Type B pancreatic cell (in vitro differentiated cells): ENCODE measurements at places on chromosomes 4 and X. TPM values are rescaled to one million over a fixed set of nuclear protein-coding genes. Genes with fewer than 3 reads are reported as not detected.

DNA sequence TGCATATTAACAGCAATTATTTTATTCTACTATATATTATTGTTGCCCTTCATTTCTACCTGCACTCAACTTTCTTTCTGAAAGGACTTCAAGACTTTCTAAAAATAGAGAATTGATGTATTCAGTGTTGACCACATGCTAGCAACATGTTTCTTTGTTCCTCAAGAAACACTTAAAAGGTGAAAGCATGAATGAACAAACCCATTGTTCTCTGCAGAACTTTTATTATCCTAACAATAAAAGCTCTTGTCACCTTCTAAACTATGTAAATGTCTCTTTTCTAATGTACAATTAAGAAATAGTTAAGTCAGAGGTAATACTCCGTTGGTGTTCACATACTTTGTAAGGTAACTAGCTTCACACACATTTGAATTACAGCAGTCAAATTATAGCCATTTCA, 638.7 kb downstream of the FSTL5 start:
- H3K27ac ChIP-seq, result no peak overlapping the region
- H3K27me3 ChIP-seq, result no peaks in the 10 kb centered on the region

The SHOX gene
- not detected in 2 replicates for total RNA-seq

The TCP11X2 gene
- not detected in 2 replicates for total RNA-seq

The MCF2 gene
- total RNA-seq, result 0.22 and 0.50 TPM in 2 replicates

The ADGRG2 gene
- total RNA-seq, result 2.4 and 3.4 TPM in 2 replicates

The TMSB15A gene
- total RNA-seq, result 13.2 and 109 TPM in 2 replicates

The MAGEA9B gene
- total RNA-seq, result not detected in 2 replicates

DNA sequence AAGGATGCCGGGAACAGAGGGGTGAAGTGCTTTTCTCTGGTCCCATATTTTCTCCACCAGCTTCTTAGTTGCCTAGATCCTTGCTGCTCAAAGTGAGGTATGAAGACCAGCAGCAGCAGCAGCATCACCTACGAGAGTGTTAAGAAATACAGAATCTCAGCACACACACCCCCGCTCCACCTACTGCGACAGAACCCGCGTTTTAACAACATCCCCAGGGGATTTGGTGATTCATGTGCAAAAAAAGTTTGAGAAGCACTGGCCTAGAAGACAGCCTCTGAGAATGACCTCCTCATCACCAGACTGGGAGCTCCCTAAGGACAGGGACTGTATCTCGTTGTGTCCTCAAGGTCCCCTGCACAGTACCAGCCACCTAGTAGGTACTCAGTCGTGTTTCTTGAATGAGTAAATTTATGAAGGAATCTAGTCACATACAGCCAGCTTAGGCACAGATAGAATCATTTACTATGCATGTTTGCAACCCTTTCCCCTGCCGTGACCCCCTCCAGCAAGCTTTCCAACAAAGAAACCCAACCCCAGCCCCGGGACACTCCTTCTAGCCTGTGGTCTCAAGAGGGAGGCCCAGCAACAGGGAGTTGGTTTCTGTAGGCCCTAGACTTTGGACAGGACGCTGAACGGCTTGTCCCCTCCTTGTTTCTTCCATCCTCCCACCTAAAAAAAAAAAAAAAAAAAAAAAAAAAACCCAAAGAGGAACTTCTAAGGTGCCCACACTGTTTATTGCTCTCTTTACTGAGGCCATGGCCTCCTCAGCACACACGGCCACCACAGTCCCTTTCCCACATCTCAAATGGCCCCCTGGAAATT, 21.5 kb downstream of the RTL5 start:
- no peak for DNase-seq
- peaks cover 7% of the 10 kb centered on the region for H3K4me1 ChIP-seq
- no peak overlapping the region for H3K4me3 ChIP-seq
- peaks cover 6% of the 10 kb centered on the region for H3K36me3 ChIP-seq
- H3K27me3 ChIP-seq, result peaks cover 5% of the 10 kb centered on the region
- H3K27ac ChIP-seq, result no peak overlapping the region

DNA sequence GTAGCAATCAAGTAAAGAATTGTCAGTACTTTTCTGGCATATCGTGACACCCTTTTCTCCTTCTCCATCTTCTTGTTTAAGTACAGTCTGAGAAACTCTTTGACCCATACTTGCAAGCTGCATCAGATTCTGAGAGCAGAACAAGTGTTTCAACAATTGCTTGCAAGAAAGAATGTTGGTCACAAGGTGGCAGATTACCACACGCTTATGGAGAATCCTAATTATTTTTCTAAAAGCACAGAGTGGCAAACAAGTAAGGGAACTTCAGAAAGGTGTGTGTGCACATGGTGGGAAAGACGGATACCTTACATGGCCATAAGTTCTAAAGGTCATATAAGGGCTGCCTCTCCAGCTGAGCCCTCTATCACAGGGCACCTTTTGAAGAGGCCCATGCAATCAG, 136.4 kb upstream of the FGF13 start:
- H3K27ac ChIP-seq, result no peak overlapping the region
- no peak overlapping the region for H3K4me3 ChIP-seq
- DNase-seq, result no peak
- peaks cover 9% of the 10 kb centered on the region for H3K27me3 ChIP-seq
- no peaks in the 10 kb centered on the region for H3K4me1 ChIP-seq
- H3K36me3 ChIP-seq, result no peaks in the 10 kb centered on the region

DNA sequence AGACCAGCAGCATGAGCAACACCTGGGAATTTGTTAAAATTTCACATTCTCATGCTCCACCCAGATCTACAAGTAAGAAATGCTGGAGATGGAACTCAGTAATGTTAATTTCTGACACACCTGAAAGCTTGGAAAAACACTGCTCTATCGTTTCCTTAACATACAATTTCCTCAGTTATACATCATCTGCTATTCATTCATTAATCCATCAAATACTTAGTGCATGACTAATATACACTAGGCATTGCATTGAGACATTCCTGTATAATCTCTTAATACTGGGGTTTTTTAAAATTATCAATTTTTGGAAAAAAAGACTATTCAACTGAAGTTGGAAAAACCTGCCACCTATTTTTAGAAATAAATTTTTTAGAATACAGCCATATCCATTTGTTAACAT, 106.1 kb downstream of the CHM start:
- no peaks in the 10 kb centered on the region for H3K27me3 ChIP-seq
- no peaks in the 10 kb centered on the region for H3K4me1 ChIP-seq
- DNase-seq, result no peak
- H3K36me3 ChIP-seq, result peaks cover 36% of the 10 kb centered on the region
- no peak overlapping the region for H3K4me3 ChIP-seq

DNA sequence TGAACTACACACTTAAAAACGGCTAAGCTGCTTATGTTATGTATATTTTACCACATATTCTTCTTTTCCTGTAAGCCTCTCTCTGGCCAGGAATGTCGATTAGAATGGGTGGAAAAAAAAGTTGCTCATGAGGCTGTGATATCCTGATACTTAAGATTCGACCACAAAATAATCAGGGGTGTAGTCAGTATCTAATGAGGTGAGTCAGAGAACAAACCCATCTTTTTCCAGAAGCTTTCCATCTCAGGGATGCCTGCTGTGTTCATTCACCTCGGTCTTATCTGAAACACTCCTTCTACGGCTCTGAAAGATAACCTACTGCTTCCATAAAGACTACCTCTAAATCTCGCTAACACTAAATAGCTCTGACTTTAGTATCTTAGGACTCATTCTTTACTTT, 142.7 kb upstream of the MAP3K15 start:
- H3K36me3 ChIP-seq, result no peaks in the 10 kb centered on the region
- H3K27me3 ChIP-seq, result no peaks in the 10 kb centered on the region
- DNase-seq, result no peak

DNA sequence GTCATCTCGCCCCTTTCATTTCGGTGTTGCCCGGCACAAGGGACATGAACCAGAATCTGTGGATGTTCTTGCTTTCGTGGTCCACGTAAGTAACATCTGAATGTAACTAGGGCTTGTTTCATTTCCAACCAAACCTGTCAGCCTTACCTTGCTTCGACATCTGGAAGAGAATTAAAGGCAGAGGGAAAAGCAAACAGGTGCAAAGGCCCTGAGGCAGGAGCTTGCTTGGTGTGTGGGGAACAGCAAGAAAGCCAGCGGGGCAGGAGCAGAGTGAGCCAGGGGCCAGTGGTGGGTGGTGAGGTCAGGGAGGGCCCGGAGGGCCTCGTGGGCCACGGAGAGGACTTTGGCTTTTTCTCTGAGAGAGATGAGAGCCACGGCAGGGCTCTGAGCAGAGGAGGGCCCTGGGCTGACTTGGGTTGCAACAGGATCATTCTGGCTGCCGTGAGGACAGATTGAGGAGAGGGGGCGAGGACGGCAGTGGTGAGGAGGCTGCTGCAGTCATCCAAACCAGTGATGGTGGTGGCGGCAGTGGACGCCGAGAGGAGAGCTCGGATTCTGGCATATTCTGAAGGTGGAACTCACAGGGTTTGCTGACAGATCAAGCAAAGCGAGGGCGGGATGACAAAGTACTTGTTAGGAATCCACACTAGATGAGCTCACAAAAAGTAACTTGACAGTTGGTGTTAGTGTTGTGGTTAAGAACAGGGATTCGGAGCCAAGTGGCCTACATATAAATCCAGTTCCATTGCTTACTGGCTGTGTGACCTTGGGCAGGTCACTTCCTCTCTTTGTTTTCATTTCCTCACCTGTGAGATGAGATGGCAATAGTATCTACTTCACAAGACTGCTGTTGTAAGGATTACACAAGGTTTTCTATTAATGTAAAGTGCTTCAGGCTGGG, 6.8 kb upstream of the WDR13 start:
- no peak for DNase-seq
- H3K4me1 ChIP-seq, result no peaks in the 10 kb centered on the region
- H3K36me3 ChIP-seq, result no peaks in the 10 kb centered on the region
- H3K27ac ChIP-seq, result no peak overlapping the region
- H3K4me3 ChIP-seq, result no peak overlapping the region
- no peaks in the 10 kb centered on the region for H3K27me3 ChIP-seq

The SH2D1A gene
- total RNA-seq, result not detected in 2 replicates
